Inflammatory macrophage treated with lipopolysaccharide for 4 hours (primary cell): ENCODE measurements at places on chromosomes 11 and 22.

DNA sequence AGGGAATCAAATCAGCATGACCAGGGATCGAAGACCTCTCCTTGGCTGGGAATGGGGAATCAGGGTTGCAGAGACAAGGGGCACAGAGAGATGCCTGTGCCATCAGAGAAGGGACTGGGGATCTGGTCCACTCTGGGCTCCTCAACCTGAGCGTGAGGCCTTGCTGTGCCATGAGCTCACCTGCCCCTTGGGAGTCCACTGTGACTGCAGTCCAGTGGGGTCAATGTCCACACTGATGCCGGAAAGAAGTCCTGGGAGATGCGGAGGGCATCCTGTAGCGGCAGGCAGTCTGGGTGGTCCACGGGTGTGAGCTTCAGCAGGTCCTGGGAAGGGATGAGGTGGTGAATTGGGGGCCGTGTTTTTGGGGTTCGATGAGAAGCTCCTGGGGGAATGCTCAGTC, 7.3 kb upstream of the RGL4 start:
- no peak for DNase-seq

- no peak for DNase-seq
Observed at GRCh38 chr11:70524096-70524922, 126.0 kb downstream of the CTTN start.

DNA sequence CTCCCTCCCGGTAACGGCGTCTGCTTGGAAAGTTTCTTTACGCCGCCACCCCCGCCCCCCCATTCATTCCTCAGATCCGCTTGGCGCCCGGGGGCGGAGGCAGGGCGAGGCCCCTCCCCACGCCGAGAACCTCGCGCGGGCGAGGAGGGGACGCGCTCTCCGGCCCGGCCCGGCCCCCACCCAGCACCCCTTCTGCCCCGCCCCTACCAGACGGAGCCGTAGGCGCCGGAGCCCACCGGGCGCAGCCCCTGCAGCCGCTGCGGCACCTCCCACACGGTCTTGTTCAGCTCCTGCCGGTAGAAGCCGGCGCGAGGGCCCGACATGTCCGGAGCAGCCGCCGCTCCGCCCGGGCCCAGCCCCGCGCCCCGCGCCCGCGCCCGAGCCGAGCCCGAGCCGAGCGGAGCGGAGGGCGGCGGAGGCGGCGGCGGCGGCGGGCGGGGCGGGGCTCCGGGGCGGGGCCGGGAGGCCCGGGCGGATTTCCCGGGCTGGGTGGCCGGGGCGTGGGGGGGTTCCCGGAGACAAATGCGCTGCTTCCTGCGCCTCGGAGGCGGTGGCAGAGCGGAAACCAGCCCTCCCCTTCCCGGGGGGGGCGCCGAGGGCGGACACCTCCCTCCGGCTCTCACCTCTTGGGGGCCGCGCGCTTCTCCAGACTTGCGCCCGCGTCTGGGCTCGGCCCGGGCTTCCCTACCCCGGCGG, at the start of gene MAPK11:
Gene MAPK11, minus strand, starts transcription at position 411 of the 696 bp plus-strand sequence. Its CDS starts 88 bp downstream, at position 323.
- peak; percentile 37 for DNase-seq

- DNase-seq, result no peak
Observed at GRCh38 chr11:8229299-8230177, 34.1 kb downstream of the LMO1 start.

DNA sequence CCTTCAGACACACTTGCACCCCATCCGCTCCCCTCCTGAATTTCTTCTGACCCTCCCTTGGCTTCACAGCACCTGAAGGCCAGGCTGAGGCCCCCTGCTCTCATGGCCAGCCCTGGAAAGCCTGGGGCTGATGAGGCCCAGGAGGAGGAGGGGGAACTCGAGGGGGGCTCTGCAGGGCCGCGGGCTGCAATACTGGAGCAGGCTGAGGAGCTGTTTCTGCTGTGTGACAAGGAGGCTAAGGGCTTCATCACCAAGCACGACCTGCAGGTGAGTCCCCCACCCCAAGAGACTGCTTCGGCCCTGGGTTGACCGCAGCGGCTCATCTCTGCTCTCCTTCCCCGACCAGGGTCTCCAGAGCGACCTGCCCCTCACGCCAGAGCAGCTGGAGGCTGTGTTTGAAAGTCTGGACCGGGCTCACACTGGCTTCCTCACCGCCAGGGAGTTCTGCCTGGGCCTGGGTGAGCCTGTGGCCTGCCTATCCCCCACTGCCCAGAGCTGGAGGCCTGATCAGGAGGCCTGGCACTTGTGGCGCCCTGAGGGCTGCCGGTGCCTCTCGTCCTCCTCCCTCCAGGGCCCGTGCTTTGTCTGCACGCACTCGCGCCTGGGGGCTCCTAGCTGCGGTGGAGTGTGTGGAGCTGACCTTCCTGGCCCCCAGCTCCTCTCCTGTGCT, 922 bp downstream of the CRACR2B start:
- no peak for DNase-seq
